Activated gamma-delta T cell (primary cell): ENCODE measurements at places on chromosomes 4 and X.

DNA sequence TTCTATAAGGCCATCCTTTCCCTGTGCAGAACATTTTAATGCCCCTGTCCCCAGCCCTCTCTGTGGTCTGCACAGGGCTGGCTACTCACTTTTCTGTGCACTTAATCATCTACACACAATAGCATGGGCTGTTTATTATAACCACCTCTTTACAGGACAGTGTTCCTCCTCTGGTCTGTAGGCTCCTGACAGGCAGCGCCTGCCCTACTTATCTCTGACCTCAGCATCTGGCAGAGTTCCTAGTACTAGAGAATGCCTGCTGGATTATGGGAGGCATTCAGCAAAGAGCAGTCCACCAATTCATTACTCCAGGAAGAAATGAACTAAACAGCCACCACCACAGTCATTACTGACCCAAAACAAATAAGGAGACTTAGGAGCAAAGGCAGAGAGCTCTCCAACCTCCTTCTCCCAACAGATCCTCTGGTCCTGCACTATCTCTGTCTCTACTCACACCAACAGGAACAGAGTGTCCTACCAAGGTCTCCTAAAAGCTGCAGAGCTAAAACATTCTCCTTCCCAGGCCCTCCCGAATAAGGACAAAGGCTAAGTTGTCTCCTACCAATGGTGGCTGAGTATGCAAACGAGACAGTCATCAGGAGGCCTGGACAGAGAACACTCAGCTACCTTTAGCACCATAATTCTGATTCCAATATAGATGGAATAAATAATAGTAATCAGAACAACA is 279.2 kb downstream of the QDPR start:
- no peak for DNase-seq

DNA sequence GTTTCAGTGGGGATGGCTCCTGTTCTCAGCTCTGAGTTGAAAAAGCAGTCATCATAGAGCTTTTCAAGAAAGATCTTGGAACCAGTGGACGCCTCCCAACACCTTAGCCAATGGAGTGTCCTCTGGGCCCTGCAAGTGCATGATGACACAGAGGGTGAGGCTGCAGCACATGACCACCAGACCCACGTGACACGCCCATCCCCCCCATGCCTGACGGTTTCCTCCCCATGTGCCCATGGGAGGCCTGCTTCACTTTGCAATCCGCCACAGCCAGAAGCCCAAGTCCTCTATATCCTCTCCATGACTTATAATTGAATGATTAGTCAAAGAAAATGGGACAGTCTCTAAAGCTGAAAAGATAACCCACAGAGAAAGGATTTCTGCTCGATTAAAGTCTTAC is 187.0 kb downstream of the AFAP1 start:
- DNase-seq, result no peak

- DNase-seq, result no peak
Measured at GRCh38 chr4:122710434-122711308, 21.8 kb upstream of the BBS12 start.

DNA sequence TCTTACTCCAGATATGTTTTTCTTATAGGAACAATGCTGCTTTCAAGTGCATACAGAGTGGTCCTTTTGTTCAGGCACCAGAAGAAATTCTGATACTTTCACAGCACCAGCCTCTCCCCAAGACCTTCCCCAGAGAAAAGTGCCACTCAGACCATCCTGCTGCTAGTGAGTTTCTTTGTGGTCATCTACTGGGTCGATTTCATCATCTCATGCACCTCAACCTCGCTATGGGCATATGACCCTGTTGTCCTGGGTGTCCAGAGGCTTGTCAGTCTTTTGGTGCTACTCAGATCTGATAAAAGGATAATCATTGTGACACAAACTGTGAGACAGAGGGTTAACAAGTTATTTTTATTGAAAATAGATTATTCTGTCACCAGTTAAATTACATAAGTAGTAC is 39.5 kb downstream of the WDR13 start:
- DNase-seq, result no peak

DNA sequence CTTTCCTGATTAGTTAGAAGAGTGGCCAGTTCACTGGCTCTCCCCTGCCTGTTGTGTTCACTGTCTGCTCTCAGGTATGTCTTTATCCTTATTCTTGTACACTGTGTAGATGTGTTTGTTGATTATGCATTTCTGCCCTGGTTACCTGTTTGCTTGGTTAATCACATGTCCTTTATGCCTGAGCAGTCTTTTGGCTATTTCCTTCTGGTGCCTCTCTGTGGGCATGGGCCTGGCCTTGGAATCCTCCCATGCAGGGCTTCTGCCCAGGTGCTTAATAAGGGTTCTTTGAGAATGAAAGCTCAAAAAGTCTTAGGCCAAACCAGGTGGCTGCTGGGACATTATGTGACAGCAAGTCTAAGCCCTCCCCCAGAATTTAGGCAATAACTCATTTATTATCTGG is 26.5 kb downstream of the OTUD6A start:
- DNase-seq, result no peak

GRCh38 chr4:57131849-57132742 is 21.9 kb upstream of the IGFBP7 start:
- DNase-seq, result no peak
